Naive thymus-derived CD4-positive, alpha-beta T cell (primary cell): ENCODE measurements at places on chromosomes 12 and 14. TPM values are rescaled to one million over a fixed set of nuclear protein-coding genes. Genes with fewer than 3 reads are reported as not detected.

ANO4 gene
- total RNA-seq: not detected in 2 replicates

POTEG gene
- not detected for total RNA-seq

EIF2S3B gene
- total RNA-seq: 2.0 TPM

CLEC14A gene
- total RNA-seq: not detected

BATF gene
- total RNA-seq: 10.6 TPM

TTC6 gene
- not detected for total RNA-seq

ANP32D gene
- total RNA-seq: not detected in 2 replicates

SYCP3 gene
- 0.35 TPM for total RNA-seq

LPAR5 gene
- total RNA-seq: 6.4 and 7.1 TPM in 2 replicates

MBIP gene
- 24.3 TPM for total RNA-seq

ARHGAP9 gene
- total RNA-seq: 347 TPM

MANSC4 gene
- not detected in 2 replicates for total RNA-seq

CD27 gene
- 119 and 130 TPM in 2 replicates for total RNA-seq

RNF212B gene
- total RNA-seq: not detected

TFCP2 gene
- 42.1 and 42.3 TPM in 2 replicates for total RNA-seq

FOXM1 gene
- 0.35 TPM for total RNA-seq

DTX3 gene
- total RNA-seq: 42.5 TPM

CD4 gene
- total RNA-seq: 246 TPM

AHNAK2 gene
- not detected for total RNA-seq

NRXN3 gene
- total RNA-seq: not detected in 2 replicates

REP15 gene
- total RNA-seq: not detected

NEUROD4 gene
- not detected in 2 replicates for total RNA-seq

CCDC184 gene
- 0.22 TPM for total RNA-seq

CYP46A1 gene
- total RNA-seq: 0.34 TPM

CIROP gene
- not detected in 2 replicates for total RNA-seq

IL31 gene
- total RNA-seq: not detected

CCDC175 gene
- total RNA-seq: not detected

NR1H4 gene
- not detected for total RNA-seq

NPAS3 gene
- not detected for total RNA-seq

GDF3 gene
- not detected for total RNA-seq

ENDOU gene
- total RNA-seq: not detected

KIAA0586 gene
- total RNA-seq: 26.7 TPM

TAS2R9 gene
- not detected for total RNA-seq

FSCB gene
- total RNA-seq: not detected

MEG3 gene
- 2.4 TPM for total RNA-seq

ACSS3 gene
- not detected for total RNA-seq

KRT83 gene
- total RNA-seq: not detected

FZD10 gene
- total RNA-seq: not detected

DHH gene
- 0.65 TPM for total RNA-seq

KRT6C gene
- total RNA-seq: not detected

RNFT2 gene
- 5.4 TPM for total RNA-seq
